NCI-H510A treated with DMSO at 0.1 percent for 48 hours (cell line): ENCODE measurements at places on chromosomes 7 and 10.

GRCh38 chr10:121069061-121069850, 218.1 kb downstream of the WDR11 start:
- DNase-seq: no peak

- peak; percentile 3 for DNase-seq
These were observed 76.8 kb upstream of the PTER start for GRCh38 chr10:16360001-16360400.

GRCh38 chr10:28668363-28669226, 8.7 kb upstream of the BAMBI start:
- DNase-seq: peak; percentile 44

DNA sequence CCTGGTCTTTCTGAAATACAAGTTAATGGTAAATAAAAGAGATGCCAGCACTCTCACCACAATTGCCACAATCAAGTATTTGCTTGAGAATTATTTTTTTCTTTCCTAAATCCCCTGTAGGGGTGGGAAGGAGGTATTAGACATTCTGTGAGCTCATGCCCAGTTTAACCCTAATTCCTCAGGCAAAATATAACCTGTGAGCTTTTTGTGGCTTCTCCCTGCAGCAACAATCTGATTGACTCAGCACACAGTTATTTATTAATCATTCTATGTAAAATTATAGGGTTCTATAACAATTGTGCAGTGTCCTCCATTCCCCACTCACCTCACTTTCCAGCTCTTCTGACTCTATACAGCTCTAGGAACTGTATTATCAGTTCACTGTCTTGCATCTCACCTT, 66.3 kb downstream of the GLI3 start:
- DNase-seq: no peak

- DNase-seq: no peak
These were observed 79.0 kb upstream of the TMEM168 start for GRCh38 chr7:112869111-112869774.

- DNase-seq: no peak
These were observed 8.8 kb downstream of the TDRD1 start for GRCh38 chr10:114188001-114188400.

DNA sequence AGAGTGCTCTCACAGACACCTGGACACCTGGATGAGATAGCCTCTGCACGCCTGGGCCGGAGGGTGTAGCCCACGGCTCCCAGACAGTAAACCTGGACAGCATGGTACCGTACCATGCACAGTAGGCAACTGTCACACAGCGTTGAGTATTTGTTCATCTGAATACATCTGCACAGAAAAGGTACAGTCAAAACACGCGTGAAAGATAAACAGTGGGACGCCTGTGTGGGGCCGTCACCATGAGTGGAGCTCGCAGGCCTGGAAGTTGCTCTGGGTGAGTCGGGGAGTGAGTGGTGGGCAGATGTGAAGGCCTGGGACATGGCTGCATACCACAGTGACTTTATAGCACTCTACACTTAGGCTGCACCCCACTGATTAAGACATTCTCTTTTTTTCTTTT, 280.0 kb upstream of the SHH start:
- no peak for DNase-seq

DNA sequence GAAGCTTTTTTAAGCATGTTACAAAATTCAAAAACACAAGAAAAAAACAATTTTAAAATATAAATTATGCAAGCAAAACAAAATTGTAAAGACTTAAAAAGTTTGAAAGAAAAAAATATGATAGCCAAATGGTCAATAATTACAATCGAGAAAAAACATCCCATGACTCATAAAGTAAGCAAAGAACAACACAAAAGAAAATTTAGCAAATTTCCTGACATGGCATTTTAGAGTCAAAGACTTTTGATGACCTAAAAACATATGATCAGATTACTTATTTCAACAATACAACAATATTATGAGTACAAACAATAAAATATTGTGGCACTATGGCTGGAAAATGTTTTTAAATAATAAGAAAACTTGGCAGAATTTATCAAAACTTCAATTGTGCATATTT, 312.1 kb upstream of the MEOX2 start:
- DNase-seq: no peak

DNA sequence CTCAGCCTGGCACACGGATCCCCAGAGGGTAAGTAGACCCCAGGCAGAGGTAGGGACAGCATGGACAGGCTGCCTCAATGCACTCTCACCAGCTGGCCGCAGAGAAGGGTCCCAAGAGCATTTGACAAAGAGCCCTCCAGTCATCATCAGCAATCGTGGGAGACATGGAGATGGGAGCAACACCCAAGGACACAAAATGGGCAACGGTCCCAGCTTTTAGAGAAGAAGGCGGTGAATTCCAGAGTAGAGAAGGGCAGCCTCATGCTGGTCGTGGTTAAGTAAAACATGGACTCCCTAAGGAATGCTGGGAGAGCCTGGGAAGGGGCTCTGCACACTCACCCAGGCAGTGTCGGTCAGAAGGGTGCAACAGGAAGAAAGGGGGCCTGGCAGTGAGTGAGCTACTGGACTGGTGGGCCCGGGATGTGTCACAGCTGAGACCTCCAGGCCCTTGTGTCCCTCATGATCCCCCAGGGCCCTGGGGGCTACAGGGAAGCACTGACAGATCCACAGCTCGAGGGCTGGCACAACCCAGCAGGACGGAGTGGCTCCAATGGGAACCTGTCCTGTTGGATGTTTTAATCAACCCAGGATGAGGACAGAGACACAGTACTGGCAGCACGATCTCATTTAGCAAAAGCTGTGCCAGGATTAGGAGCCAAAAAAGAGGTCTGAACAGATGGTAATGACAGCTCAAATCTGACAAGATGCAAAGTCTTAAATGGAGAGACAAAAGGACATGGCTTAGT, 147.1 kb downstream of the NEURL1 start:
- no peak for DNase-seq

- DNase-seq: no peak
These were observed 52.0 kb upstream of the SMNDC1 start for GRCh38 chr10:110356628-110357245.

DNA sequence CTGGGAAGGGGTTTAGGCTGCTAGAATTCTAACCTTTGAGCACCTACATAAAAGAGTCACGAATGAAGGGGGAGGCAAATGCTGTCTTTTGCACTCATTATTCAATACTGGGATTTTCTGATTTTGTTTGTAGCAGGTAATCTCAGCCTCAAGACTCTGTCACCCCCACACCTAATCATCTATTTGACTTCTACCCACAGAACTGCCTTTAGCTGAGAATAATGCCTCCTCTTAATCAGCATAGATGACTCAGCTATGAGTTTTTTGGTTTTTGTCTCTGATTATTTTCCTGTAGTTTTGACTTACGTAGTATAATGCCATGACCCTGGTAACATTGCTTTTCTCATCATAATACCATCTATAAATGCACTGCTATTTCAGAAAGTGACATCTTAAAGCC, 42.7 kb upstream of the CACNB2 start:
- no peak for DNase-seq

DNA sequence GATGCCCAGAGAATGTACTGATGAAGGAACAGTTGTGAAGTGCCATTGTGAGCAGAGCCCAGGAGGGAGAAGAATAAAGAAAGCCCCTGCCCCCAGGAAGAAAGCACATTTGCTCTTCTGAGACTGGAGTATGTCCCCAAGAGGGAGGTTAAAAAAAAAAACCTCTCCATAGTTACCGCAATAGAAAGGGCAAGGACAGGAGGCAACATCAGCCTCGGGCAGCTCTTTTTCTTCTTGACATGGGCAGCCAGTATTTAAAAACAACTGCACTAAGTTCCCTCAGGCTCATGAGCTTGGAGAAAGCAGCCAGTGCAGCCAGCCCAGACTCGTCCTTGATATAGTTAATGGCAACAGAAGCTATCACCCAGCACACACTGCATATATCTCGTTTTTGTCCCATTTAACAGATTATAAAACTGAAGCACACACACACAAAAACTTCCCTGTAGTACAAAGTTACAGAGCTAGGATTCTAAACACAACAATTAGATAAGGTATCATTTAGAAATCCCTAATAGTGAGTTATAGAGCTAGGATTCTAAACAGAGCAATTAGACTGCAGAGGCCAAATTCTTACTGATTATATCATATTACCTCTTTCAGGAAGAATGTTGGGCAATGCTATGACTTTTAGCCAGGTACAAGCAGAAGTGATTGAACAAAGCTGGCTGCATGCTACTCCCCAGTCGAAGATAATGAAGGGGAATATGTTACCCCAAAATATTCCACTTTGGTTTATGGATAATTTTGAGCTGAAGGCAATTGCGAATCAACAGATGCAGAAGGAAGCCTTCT, 823.5 kb downstream of the GRID1 start:
- DNase-seq: no peak

- no peak for DNase-seq
These were observed 24.5 kb downstream of the UNCX start for GRCh38 chr7:1257221-1257620.

DNA sequence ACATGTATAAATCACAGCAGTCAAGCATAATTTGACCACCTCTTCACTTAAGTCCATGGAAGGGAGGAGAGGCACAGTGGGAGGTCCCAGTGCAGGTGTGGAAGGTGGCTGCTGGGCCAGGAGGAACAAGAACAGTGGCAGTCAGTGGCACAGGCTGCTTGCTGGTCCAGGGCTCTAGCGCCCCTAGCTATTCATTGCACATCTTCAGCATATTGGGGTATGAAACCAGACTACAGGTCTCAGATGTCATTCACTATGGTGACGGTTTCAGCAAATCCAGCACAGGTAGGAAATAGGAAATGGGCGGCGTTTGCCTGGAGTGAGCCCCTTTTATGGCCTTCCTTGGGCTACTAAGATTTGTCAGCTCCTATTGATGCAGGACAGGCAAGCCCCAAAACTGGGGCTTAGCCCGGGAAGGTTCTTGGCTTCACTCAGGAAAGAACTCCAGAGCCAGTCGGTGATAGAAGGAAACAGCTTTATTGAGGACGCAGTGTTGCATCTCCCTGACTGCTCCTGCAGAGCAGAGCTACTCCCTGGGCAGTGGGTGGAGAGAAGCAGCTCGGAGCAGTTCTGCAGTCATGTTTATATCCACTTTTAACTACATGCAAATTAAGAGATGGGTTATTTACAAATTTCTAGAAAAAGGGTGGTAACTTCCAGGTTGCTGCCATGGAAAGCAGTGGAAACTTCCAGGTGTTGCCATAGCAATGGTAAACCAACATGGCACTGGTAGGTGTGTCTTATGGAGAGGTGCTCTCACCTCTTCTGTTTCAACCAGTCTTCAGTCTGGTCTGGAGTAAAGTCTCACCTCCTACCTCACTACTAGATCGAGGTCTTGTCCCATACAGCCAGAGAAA, 608.8 kb downstream of the PARD3 start:
- DNase-seq: no peak

DNA sequence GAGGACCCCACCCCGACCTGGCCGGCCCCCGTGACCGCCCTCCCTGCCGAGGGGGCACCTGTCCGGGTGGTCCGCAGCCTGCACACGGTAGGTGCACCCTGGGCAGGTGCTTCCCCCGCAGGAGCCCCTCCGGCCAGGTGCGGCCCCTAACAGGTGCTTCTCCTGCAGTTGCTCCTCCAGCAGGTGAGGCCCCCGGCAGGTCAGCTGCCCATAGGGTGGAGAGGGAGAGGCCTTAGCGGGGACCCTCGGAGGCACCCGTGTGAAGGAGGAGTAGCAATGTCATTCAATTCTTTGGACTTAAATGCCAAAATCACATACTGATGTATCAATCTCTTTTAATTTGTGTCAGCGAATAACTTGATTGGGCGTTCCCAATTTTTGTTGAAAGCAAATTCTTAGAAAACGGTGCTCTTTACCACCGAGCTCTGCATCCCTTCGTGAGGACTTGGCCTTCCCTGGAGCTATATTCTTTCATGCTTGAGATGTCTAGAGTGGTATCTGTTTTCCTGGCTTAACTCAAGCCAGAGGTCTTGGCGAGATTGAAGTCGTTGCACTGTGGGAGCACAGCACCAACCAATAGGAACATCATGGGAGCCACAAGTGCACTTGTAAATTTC, 738 bp upstream of the NCAPG2 start:
- DNase-seq: peak; percentile 68

- no peak for DNase-seq
These were observed 29.2 kb downstream of the GBX1 start for GRCh38 chr7:151138153-151138851.

DNA sequence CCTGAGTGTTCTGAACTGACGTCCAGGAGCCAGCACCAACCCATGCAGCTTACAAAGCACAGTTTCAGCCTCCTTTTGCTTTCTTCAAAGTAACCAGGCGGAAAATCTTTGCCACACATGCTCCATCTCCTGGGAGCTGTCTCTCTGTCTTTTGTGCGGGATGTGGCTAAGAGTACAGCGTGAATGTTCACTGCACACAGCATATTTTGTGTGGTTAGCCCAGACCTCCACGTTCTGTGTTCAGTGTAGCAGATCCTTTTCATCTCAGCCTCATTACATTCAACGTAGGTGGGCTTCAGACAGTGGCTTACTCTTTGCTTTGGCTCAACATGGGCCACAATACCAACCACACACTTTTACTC, 200.8 kb downstream of the TNS3 start:
- DNase-seq: no peak

DNA sequence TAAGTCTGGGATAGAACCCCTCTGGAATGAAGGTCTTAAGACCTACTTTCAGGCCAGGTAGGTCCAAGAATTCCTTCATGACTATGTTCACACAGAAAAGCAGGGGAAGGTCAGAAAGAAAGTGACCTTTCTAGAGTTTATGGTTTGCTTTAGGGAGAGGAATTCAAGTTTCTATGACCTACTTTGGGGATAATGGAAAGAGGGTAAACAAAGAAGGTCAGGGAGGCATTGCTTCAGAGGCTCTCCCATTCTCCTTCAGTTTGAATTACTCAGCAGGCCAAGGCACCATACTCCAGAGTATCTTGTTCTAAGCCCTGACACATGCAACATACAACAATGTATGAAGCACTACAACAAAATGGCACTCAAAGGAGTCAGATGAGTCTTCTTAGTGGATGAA, 11.5 kb upstream of the MACC1 start:
- no peak for DNase-seq

DNA sequence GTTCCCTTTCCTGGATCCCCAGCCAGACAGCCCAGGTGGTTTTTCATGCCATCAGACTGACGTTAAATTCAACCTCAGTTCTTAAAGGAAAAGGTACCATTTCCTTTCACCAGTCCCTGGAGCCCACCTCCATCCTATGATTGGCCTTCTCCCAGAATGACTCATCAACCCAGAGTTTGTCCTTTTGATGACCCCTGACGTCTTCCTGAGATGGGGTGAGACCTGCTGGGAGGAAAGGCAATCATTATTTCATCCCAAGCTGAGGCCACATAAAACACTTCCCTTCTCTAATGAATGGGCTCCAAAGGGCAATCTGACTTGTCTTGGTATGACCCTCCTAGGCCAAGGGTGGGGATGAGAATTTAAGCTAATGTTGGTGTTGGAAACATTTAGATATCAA, 750.7 kb downstream of the SUGCT start:
- no peak for DNase-seq

GRCh38 chr10:87505366-87506111, 846 bp downstream of the MINPP1 start:
- peak; percentile 41 for DNase-seq

- peak; percentile 30 for DNase-seq
These were observed 6.2 kb downstream of the ATP6V0E2 start for GRCh38 chr7:149879766-149880637.

GRCh38 chr10:29736366-29737073, 101.7 kb upstream of the SVIL start:
- no peak for DNase-seq
